Glutamatergic neuron (in vitro differentiated cells): ENCODE measurements at places on chromosomes 7 and 10. TPM values are rescaled to one million over a fixed set of nuclear protein-coding genes. Genes with fewer than 3 reads are reported as not detected.

Gene CDC14C
- total RNA-seq, result not detected

Gene PRPS1L1
- total RNA-seq, result not detected

Gene NUTM2A
- total RNA-seq, result 1.3 TPM

Gene GFRA1
- total RNA-seq, result 347 TPM

Gene TFEC
- total RNA-seq, result not detected

DNA sequence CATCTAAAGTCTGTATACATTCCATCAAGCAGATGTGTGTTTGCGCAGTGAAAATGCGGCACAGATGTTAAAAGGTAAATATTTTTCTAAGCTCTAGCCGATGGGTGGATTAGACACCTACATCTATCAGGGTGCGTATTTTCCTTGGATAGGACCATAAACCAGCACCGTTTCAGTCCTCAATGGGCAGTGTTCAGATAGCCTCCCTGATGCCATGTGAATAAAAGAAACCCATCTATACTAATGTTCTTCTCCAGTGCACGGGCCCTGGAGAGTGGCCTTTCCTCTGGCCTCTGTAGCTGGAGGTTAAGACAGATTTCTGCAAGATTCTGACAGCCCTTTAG lies 103.5 kb downstream of the PARP12 start:
- no peak for DNase-seq

- no peak for DNase-seq
Measured at GRCh38 chr7:158442260-158442659, 145.4 kb downstream of the PTPRN2 start.

DNA sequence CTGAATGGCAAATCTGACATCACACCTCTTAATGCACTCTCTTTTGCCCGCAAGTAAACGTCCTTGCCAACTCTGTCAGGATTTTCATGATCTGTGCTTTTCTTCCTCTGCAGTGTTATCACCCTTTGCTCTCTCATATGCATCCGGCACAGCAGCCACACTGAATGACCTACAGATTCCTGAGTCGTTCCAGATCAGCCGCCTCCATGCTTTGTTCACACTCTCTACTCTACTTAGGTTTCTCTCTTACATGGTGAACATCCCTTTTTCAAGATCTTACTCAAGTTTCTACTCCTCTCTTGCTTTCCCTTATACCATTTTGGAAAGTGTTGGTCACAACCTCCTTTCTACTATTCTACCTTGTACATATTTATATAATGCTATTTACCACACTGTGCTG lies 127.7 kb upstream of the AOAH start:
- no peak for DNase-seq

DNA sequence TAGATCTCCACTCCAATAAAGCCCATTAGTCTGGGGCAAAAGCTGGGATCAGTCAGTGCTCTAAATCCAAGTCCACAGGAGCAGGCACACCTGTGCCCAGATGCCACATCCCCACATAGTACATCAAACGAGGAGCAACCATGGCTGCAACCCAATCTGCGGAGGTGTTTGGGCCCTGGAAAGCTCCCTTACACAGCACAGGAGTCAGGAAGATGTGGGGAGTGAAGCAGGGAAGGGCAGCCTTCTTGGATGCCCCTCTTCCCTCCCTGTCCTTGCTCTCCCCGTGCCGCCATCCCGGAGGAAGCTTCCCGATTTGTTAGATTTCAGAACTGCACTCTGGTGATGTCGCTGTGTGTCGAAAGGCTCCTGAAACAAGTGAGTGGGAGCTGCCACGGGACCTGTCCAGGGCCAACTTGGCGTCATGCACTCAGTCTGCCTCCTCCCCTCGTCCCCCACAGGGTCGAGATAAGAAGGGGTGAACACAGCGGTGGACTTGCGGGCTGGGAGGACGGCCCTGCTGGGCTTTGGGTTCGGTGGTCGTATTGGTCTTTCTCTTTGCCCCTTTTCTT lies 230.6 kb upstream of the GRB10 start:
- no peak for DNase-seq

DNA sequence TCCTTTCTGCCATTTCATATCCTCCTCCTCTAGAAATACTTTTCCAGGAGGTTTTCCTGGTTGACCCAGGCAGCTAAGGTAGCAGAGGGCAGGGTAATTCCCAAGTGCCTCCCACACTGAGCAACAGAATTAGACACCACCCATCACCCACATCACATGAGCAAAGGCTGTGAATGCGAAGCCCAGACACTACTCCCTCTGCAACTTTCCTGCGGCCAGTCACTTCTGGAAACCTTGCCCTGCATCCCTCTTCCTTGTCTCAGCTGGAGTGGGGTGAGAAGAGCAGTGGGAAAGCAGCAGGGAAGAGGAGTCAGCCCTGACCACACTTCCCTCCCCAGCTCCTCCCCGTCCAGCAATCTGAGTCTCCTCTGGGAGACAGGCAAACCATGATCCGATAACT lies 15.2 kb downstream of the TMEM176B start:
- no peak for DNase-seq

DNA sequence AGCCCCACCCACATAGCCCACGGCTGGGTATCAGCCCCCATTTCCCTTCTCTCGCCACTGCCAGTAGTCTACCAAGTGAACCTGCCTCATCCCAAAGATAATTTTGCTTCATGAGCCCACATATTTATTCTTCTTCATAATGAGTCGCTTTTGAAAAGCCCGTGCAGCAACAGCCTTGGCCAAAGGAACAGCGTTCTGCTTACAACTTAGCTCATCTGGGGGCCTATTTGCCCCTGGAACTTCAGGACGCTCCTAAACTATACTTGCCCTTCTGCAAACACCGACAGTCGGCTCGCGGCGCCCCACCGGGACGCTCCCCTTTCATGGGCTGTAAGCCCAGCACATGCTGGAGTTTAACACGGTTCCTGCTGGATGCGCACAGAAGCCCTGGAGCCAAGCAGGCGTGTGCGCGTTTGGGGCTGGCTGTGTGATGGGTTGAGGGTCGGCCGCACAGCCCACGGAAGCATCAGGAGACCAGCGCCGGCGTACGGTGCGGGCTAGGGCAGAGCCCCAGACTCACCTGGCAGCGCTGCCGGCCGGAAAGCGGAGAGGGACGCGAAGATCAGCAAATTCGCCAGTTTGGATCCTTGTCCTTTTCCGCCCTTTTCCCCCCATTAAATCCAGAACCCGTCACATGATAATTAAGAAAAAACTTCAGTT lies 370 bp downstream of the TMEM60 start:
- peak; percentile 52 for DNase-seq

GRCh38 chr10:30172673-30173072 lies 113.3 kb upstream of the JCAD start:
- no peak for DNase-seq

DNA sequence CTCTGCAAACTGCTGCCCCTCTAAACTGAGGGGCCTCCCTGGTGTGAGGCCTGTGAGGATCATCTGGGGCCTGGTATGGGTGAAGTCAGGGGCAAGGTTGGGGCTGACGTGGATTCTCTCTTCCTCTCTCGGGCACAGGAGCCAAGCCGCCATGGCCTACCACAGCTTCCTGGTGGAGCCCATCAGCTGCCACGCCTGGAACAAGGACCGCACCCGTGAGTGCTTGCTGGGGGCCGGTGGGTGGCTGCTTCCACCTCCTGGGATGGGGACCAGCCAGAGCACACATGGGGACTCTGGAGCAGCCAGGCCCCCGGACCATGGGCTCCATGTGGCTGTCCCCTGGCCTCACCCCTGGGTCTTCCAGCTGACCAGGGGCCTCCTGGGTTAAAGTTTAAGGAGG lies 11.0 kb downstream of the ARPC1B start:
- no peak for DNase-seq
